ENCODE measurements at places on chromosomes 16 and 17. TPM values are rescaled to one million over a fixed set of nuclear protein-coding genes. Genes with fewer than 3 reads are reported as not detected.

DNA sequence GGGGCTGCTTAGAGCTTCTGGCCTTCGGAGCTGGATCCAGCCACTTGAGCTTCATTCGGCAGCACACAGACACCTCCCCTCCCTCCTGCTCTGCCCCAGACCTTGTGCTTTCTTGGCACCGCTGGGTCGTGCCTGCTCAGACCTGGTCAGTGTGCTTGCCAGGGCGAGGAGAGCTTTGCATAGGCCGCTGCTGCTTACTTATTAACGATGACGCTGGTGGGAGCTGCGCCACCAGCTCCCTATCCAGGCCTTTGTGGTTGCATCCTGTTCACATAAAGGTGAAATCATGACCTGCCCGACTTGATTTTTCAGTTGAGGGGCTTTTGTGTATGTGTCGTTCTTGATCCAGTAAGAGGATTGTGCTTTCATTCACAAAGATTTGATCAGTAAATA, 101.1 kb downstream of the MSI2 start:
- DNase-seq = no peak

GRCh38 chr16:10090816-10091215, 91.4 kb downstream of the GRIN2A start:
- no peak for DNase-seq

DNA sequence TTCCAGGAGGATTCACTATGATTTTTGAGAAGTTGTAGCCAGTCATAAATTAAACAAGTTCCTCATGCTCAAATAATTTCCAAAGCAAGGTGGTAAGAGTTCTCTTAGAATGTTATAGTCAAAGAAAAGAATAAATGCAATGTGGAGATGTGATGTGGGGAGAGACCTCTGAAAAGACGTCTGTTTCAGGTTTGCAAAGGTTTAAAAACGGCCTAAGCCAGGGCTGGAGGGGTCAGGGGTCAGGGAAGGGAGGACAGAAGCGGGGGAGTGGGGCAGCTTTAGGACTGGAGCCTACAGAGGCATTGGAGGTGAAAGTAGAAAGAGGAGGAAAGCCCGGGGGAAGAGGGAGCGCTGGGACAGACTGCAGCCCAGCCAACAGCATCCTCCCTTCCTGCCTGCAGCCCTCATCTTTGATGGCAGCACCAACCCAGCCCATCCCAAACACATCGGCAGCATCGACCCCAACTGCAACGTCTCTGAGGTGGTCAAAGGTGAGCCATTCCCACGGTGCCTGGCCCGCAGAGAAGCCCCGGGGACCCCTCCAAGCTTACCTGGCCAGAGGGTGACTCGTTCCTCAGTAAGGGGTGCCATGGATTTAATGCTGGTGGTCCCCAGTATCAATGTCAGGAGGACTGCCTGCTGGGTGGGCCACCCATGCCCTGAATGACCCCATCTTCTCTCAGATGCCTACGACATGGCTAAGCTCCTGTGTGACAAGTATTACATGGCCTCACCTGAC, 11.4 kb downstream of the PDK2 start:
- DNase-seq = no peak

The DPEP2NB gene
- polyA plus RNA-seq = not detected

The CLTC gene
- polyA plus RNA-seq = 441 TPM
